ENCODE measurements at places on chromosomes 3 and 15. TPM values are rescaled to one million over a fixed set of nuclear protein-coding genes. Genes with fewer than 3 reads are reported as not detected.

Gene CFAP100
- total RNA-seq = not detected

Gene DAPK2
- 4.3 TPM for total RNA-seq

Gene PLIN1
- total RNA-seq = not detected

Gene EFHB
- 0.44 TPM for total RNA-seq

Gene SEMA7A
- 88.0 TPM for total RNA-seq

Gene RTP1
- total RNA-seq = not detected

Gene LRRN1
- total RNA-seq = 0.05 TPM

Gene C3orf80
- 0.07 TPM for total RNA-seq

Gene EOGT
- total RNA-seq = 13.5 TPM

Gene ABI3BP
- not detected for total RNA-seq

Gene GOLGA8J
- total RNA-seq = not detected

Measured in activated CD4-positive, alpha-beta T cell treated with anti-CD3 and anti-CD28 coated beads, Interleukin-2, amount 10 ng/mL, durations not matched to agents 24 days and 14 days (primary cell).